Muscle of back (tissue), 13 donors: ENCODE measurements at places on chromosomes 6 and 20. TPM values are rescaled to one million over a fixed set of nuclear protein-coding genes. Genes with fewer than 3 reads are reported as not detected.

- DNase-seq: no peak
Observed at GRCh38 chr6:75279418-75279817, 5.2 kb downstream of the TMEM30A start.

- no peak for DNase-seq
Observed at GRCh38 chr6:136439514-136440190, 110.6 kb downstream of the MAP7 start.

MAN1A1 gene
- polyA plus RNA-seq: 38.6 TPM

MRPS10 gene
- 29.3 TPM for polyA plus RNA-seq

- no peak for DNase-seq
Observed at GRCh38 chr20:63794614-63795013, 36.5 kb downstream of the ZBTB46 start.

GRCh38 chr6:33692760-33693158, 18.7 kb downstream of the UQCC2 start:
- DNase-seq: peak; percentile 32

DNA sequence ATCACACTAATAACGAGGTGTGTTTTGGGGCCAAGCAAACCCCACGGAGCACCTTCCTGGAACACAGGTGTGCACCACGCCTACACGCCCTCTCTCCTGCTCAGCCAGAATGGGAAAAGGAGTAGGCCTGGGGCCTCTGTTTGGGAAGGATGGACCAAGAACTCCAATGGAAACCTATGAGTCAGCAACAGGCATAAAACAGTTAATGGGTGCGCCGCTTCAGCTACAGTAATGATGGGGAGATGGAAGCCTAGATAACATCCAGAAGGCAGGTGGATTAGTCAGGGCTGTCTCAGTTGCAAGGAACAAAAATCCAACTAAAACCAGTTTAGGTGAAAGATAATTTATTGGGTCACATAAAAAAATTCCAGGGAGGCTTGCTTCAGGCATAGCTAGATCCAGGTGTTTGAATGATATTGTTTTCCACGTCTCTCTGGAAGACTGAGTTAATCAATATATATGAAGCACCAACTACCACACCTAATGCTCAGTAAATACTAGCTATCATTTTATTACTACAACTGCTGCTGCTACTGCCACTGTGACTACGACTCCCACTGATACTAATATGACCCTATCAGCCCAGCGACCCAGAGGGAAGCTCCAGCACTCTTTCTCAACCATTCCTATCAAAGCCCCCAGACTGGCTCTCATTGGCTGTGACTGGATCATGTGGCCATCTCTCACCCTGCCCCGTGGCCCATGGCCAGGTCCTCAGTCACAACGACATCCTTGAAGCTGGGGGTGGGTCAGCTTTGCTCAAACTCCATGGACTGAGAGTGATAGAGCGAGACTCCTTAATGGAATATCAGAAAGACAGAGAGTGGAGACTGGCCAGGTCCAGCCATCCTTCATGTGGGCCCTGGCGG, 155.2 kb upstream of the PTPN1 start:
- DNase-seq: no peak

DNA sequence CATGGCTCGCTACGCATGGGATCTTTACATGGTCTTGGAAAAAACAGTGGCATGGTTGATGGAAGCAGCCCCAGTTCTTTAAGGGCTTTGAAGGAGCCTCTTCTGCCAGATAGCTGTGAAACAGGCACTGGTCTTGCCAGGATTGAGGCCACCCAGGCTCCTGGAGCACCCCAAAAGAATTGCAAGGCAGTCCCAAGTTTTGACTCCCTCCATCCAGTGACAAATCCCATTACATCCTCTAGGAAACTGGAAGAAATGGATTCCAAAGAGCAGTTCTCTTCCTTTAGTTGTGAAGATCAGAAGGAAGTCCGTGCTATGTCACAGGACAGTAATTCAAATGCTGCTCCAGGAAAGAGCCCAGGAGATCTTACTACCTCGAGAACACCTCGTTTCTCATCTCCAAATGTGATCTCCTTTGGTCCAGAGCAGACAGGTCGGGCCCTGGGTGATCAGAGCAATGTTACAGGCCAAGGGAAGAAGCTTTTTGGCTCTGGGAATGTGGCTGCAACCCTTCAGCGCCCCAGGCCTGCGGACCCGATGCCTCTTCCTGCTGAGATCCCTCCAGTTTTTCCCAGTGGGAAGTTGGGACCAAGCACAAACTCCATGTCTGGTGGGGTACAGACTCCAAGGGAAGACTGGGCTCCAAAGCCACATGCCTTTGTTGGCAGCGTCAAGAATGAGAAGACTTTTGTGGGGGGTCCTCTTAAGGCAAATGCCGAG, 78.2 kb downstream of the ASXL1 start:
- DNase-seq: no peak

RAB32 gene
- 29.3 TPM for polyA plus RNA-seq

DNA sequence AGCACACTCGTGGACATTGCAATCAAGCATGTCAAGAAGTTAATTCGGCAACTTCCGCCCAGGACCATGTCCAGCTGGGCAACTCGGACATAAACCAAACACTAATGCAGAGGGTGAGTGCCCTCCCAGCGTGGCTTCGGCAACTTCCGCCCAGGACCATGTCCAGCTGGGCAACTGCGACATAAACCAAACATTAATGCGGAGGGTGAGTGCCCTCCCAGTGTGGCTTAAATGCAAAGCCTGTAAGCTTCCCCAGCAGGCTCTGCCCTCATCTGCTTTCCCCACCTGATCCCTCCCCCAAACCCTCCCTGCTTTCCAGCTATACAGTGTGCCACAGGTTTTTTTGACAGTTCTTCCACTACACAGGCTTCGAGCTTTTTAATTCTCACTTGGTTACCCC, 143.4 kb downstream of the PXDC1 start:
- no peak for DNase-seq

- no peak for DNase-seq
Observed at GRCh38 chr6:149852180-149852579, 12.0 kb downstream of the LRP11 start.

DNA sequence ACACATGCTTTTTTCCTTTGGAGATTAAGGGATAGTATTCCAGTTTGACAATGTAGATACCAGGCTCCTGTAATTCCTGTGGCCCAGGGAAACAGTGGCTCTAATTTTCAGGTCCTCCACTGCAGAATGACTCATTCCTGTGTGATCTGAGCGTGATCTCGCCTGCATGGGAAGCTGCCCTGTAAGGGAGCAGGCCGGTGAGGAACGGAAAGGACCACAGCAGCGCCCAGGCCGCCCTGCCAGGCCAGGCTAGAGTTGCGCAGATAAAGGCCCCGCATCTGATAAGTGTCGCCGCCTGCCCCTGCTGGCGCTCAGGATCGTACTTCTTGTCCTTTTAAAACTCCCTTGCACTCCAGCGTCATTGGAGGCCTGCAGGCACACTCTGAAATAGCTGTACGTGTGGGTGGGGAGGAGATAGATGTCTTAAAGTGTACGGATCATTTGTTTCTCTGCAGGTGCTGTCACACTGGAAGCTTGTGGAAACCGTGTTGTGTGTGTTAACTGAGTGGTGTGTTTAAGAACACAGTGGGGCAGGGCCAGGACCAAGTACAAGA, 60.7 kb downstream of the SYNJ2 start:
- no peak for DNase-seq

DNA sequence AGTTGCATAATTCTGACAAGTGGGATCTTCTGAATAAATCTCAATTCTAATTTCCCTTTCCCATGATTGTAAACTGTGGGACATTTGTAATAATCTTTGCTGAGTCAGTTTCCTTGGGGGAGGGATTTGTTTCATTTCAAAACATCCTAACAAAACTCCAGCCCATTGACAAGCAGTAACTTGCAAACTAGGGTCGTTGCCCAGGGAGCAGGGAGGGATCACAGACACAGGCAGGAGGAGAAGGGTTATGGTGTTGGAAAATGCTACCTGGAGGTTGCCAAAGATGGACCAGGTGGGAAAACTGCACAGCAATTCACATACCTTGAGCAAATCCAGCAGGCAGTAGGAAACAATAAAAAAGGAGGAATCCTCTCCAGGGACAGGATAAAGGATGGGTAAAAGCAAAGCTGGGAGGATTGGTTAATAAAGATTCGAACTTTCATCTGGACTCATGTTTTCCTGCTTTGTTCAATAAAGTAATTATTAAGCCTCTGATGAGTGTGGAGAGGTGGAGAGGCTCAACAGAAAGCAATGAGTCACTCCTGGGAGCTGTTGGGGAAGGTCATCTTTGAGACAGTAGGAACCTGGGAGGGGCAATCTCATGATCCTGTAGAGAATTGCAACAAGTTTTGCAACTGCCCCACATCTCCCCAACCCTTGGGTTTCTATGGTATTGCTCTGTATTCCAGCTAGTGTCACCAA, 87.3 kb upstream of the AKIRIN2 start:
- no peak for DNase-seq

TOX2 gene
- polyA plus RNA-seq: 3.2 TPM

DNA sequence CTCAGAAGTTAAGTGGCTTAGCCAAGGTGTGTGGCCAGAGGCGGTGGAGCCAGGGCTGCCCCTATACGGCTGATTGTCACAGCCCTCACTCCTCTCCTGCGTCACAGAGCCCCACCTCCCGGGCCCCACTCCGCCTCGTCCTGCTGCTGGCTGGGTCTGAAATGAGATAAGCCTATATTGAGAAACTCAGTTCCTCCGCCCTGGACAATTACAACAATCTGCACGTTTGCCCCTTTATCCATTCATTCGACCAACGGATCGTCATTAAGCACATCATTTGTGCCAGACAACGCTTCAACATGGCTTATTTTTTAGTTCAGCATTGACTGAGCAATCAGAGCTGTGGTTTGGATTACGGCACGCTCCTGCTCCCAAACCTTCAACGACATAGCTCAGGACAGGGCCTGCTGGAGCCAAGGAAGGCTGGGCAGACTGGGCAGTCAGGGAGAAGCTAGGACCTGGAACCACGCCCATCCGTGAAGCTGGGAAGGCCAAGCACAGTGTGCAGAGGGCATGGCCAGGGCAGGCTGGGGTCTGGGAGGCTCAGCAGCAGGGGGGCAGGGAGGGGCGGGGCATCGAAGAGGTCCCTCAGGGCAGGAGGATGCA, 16.6 kb upstream of the EZR start:
- DNase-seq: peak; percentile 55

DNA sequence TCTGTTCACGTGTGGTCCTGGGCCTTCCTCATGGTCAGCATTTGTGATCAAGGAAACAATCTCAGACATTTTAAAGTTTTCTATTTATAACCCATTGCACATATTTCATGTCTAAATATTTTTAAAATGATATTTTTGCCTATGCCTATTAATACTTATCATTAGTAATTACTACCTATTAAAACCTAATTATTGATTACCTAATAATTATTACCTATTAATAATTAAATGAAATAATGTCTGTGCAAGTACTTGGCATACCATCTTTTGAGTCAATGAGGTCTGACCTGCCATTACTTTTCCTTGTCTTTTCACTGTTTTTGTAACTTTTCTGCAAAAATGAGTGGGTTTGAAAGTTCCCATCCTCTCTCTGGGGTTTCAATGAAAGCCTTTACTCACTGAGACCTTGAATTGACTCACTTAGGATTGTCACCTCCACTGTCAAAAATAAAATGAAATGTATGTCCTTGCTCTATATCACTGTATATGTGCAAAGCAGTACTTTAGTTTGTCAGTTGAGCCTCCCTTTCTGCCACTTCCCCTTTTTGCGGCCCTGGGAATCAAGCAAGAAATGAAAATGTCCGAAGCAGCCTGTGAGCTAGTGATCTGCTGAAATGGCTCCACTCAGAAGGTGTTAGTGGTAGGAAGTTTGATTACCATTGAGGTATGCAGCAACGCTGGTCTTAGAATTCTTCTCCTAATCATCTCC, 87.8 kb downstream of the L3MBTL3 start:
- no peak for DNase-seq

DNA sequence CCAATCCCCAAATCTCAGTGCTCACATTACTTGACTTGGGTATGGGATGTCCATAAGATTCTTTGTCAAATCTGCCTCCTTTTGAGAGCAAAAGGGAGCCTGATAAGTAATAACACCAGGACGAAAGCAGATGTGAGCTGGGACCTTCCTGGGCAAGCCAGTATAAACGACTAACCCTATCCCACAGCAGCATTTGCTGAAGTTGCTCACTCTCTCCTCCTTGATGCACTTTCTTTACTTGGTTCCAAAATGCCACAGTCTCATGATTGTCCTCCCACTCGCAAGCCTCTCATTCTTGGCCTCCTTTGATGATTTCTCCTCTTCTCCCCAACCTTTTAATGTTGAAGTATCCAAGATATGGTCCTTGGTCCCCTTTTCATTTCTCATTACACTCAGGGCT, 44.7 kb upstream of the TAGAP start:
- no peak for DNase-seq

DNA sequence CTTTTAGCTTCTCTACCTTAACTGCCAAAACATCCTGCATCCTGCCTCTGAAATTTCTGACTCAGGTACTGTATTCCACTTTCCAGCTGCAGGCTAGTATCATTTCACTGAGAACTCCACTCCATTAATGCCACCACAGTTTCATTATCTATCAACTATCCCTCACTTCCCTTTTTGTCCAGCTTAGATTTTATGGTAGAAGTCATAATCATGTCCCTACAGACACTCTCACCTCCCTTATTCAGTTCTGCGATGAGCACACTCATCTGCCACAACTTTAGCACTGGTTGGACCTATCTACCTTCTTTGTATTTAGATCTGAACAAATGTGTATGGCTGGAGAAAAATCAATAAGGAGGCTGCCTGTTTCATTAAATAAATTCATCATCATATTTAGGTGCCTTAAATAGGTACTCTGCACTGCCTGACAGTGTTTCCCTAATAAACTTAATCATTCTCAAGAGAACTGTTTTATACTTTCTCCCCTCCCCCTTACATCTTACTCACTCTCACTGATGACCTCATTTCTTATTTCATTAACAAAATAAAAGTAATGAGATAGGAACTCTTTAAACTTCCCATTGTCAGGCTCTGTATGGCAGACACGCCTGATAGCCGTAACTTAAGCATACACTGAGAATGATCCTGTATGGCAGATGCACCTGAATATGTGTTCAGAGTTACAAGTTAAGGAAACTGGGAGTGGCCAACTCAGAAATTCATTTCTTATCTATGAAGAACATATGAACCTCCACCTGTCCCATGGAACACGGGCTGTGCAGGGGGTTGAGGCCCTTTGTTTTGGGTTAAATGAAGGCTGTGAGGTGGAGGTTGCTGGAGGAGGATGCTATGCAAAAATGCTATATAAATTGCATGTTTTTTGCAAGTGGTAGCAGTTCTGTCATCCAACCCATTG, 95.3 kb upstream of the MAN1A1 start:
- DNase-seq: no peak

DNA sequence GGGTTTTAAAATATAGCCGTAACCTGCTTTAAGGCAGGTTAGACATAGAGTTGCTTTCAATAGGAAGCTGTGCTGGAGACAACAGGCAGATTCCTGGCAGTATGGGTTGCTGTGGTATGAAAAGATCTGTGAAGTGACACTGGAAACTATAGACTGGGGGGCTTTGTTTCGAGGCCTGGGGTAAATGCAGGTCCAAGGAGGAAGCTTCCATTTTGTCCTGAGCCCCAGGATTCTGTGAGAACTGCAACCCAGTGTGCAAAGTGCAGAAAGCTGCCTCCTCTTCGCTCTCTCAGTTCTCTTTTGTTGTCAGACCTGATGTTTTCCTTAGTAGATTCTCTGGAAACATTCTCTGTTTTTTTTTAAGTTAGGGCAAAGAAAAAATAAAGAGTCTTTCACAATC, 86.9 kb downstream of the LYRM4 start:
- DNase-seq: no peak

- no peak for DNase-seq
Observed at GRCh38 chr6:35722121-35722761, 14.6 kb upstream of the ARMC12 start.

GRCh38 chr6:130964808-130965604, 98.0 kb downstream of the EPB41L2 start:
- DNase-seq: no peak
